ENCODE measurements at places on chromosomes 12 and 14. TPM values are rescaled to one million over a fixed set of nuclear protein-coding genes. Genes with fewer than 3 reads are reported as not detected.

RHOJ gene
- 4.2 TPM for total RNA-seq

DNA sequence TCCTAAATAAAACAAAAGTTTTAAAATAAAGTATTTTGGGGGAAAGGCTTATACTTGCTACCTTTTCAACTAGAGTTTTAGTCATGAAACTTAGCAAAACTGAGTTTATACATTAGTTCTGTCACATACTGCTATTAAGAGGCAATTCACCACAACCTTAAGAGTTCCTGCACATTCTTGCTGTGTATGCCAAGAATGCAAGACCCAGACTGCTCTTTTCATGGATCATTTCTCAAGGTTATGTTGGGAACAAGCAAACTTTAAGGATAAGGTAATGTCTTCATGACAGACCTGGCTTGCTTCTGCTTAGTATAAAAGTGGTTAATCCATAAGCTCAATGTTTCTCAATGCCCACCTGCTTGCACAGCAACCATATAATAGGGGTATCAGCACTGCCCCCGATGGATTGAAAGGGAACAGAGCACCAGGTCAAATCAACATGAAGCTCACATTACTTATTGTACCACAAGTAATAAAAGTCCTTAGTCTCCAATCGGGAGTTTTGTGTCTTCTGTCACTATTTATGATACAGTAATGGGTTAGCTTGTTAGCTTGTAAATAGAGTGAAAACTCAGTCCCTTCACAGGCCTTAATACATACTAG, 67.6 kb downstream of the KIF21A start:
- no peak overlapping the region for H3K4me3 ChIP-seq
- no peak overlapping the region for H3K27ac ChIP-seq
- DNase-seq, result no peak
- H3K36me3 ChIP-seq, result no peaks in the 10 kb centered on the region

IL22 gene
- total RNA-seq, result not detected

CATSPERB gene
- 70.0 TPM for total RNA-seq

DNA sequence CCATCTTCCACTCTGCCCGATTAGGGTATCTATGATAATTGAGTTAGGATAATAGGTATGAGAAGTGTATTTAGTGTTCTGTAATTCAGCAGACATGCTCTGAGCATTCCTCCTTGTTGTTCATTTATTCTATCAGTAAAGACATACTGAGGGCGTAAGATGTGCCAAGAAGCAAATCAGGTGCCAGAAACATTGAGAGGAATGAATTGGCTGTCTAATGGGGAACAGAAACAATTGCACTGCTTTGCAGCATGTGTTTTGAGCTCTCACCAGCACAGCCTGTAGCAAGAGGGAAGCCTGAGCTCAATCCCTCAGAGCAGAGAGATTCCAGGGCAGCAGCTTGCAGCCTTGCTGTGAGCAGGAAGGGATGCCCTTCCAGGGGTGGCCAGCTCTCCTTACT, 589.3 kb downstream of the BCL11B start:
- H3K27ac ChIP-seq, result no peak overlapping the region
- H3K4me1 ChIP-seq, result no peaks in the 10 kb centered on the region
- no peak for DNase-seq
- H3K27me3 ChIP-seq, result no peaks in the 10 kb centered on the region
- H3K36me3 ChIP-seq, result no peaks in the 10 kb centered on the region
- no peak overlapping the region for H3K4me3 ChIP-seq

- no peak overlapping the region for H3K4me3 ChIP-seq
- H3K36me3 ChIP-seq, result no peaks in the 10 kb centered on the region
- DNase-seq, result no peak
- no peaks in the 10 kb centered on the region for H3K4me1 ChIP-seq
- H3K27ac ChIP-seq, result no peak overlapping the region
Observed at GRCh38 chr12:47983541-47984115, 20.2 kb downstream of the TMEM106C start.

DNA sequence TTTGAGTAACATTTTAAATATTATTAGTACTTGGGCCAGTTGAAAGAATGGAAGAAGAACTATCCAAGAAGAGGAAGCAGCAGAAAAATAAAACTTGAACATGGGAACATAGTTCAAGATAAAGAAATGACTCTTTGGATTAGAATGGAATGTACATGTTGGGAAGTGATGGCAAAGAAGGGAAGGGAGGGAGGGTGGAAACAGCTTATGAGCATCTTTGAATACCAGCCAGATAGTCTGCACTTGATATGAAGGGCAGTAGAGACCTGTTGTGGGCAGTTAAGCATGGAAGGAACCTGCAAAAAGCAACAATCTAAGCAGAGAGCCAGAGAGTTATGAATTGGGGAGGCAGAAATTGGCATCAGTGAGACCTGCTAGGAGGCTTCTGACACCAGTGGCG, 10.0 kb upstream of the IL22 start:
- H3K27me3 ChIP-seq, result no peaks in the 10 kb centered on the region
- no peak overlapping the region for H3K4me3 ChIP-seq
- DNase-seq, result no peak
- H3K27ac ChIP-seq, result no peak overlapping the region

DNA sequence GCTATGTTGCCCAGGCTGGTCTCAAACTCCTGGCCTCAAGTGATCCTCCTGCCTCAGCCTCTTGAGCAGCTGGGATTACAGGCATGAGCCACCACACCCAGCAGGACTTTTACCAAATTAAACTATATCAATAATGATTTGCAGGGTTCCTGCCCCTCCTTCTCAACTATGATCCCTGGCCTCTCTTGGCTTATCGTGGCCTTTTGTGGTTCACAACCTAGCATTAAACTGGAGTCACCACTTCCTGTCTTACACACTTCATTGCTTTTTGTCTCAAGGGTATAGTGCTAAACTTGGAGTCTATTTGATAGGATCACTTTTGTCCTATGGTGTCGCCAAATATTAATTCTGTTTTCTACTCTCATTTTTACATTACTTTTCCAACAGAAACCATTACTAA, 64.5 kb downstream of the SEC23A start:
- no peak for DNase-seq
- no peaks in the 10 kb centered on the region for H3K4me1 ChIP-seq
- no peaks in the 10 kb centered on the region for H3K27me3 ChIP-seq
- no peak overlapping the region for H3K4me3 ChIP-seq
- H3K27ac ChIP-seq, result no peak overlapping the region
- H3K36me3 ChIP-seq, result peaks cover 33% of the 10 kb centered on the region
